HCT116 (cell line): ENCODE measurements at places on chromosomes 5 and 9.

GRCh38 chr9:114038724-114039313 is 39.3 kb downstream of the AMBP start:
- no peak for DNase-seq

GRCh38 chr5:138968601-138969000 is 93.5 kb upstream of the LRRTM2 start:
- DNase-seq, result no peak

DNA sequence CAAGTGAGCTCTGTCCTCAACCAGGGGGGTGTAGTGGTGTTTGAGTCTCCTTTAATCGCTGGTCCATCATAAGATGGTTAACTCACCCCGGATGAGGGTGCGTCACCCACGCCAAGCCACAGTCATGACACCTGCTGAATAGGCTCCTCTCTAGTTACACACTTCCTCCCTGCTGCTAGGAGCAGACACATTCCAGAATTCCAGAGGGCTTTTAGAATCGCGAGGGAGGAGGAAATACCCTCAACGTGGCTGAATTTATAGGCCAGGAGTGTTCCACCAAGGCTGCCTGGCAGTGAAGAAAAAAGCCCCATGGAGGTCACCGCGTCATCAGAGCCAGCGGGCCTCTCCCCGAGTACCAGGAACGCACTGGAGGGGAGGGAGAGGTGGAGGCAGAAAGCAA is 5.1 kb downstream of the GLRX start:
- DNase-seq, result no peak

- DNase-seq, result no peak
Measured at GRCh38 chr9:98742325-98743280, 33.9 kb upstream of the GABBR2 start.

DNA sequence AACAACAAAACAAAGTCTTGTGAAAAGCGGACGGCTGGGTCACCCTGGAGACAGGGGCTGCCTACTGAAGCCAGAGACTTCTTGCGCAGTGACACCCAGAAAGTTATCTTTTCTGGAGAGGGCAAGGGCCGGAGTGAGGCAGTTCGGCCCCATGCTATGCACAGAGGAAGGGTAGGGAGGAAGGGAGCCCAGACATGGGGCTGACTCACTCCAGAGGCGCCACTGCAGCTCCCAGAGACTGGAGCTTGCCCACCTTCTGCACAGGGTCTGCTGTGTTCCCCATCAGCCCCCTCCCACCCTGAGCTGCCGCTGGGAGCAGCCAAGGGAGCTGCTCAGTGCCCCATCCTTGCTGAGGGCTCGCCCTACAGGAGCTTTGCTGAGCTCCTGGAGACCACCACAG is 13.3 kb downstream of the SLC6A3 start:
- DNase-seq, result no peak

DNA sequence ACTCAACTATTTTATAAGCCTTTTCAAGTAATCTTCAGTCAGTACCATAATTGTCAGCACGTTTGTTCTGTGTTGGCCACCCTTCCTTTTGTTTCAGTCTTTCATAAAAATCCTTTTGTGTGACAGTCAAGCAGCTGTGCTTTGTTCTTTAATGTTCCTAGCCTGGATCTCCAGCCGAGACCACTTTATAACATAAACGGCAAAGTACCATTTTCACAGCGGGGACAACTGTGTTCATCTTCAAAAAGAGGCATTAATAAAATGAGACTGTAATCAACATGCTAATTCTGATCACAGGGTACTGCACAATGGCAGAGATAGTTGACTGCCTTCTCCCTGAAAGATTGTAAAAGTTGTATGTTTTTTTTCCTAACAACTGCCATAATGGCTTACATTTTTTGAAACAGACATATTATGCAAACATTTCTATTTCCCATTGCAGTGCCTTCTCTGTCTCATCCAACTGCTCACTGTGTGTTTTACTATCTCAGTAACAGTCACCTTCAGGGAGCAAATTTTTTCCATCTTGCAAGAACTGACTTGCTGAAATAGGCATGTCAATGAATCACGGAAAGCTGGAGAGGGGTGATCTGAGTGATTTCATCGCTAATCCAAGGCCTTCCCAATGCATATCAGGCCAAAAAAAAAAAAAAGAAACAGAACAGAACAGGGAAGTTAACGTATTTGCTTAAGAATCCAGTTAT is 828.5 kb upstream of the DMAC1 start:
- DNase-seq, result no peak

- no peak for DNase-seq
Measured at GRCh38 chr9:110013064-110013463, 194.9 kb downstream of the C9orf152 start.

DNA sequence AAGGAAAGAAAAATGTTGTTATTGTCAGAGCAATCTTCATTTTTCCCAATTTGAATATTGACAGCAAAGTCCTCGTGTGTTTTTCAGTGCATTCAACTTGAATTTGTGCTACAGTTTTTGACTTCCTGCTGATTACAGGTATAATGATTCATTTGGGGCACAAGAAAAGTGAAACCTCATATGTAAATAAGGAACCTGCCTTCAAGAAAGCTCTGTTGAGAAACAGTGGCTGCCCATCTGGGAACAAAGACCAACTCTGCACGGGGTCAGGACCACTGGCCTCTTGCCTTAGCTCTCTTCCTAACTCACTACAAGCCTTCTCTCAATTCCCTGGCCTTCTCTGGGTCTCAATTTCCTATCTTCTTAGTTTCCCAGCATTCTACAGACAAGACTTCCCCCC is 21.0 kb downstream of the TIMD4 start:
- DNase-seq, result no peak

DNA sequence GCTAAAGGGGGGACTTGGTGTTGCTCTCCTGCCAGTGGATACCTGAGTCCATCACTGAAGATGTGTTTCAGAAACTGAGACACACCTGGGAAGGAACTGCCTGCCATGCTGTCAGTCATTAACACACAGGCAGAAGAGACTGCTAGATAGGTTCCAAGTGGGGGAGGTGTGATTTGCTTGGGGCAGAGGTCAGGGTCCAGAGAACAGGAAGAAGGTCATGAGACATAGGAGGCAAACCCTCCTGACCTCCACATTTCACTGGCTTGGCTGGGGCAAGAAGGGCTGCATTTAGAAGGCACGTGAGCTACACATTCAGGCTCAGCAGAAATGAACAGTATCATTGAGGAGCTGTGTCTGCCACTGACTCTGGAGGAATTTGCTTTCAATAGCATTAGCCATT is 215.8 kb downstream of the HSPA4 start:
- no peak for DNase-seq

DNA sequence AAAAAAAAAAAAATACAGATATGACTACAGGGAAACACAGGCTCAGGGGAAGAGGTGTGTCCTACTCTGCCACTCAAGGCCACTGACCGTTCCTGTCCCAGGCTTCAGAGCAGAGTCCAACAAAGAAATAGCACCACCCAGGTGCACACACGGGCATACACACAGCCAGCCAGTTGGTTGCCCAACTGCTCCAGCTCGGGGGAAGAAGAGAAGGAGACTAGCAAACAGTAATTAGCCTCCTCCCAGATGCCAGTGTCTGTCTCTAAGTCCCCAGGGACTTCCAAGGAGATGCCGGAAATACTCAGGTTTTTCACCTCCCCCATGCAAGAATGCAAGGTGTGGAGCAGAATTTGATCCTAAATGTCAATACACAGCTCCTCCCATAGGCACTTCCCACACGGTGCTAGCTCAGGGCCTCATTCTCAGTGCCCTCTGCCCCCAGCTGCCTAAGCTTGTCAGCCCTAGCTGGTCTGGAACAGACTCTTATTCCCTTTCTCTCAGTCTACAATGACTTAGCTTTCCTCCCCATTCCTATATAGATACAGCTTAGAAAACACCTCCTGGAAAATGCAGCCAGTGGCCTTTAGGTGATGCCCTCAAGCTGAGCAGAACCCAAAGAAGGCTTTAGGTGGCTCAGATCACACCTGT is 1.7 kb downstream of the MYORG start:
- no peak for DNase-seq

DNA sequence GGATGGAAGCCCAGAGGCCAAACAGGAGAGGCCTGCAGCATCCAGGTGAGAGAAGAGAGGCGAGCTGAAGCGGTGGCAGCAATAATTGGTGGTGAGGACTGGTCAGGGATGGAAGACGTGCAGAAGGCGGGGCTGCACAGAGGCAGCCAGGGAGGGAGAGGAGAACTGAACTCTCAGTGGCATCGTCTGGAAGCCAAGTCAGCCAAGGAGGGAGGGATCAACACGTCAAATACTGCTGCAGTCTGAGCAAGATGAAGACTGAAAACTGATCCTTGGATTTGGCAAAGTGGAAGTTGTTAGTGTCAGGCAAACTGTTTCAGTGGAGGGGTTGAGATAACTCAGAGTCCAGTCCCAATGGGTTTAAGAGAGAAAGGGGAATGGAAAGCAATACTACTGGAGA is 145.4 kb downstream of the CDK5RAP2 start:
- DNase-seq, result no peak

DNA sequence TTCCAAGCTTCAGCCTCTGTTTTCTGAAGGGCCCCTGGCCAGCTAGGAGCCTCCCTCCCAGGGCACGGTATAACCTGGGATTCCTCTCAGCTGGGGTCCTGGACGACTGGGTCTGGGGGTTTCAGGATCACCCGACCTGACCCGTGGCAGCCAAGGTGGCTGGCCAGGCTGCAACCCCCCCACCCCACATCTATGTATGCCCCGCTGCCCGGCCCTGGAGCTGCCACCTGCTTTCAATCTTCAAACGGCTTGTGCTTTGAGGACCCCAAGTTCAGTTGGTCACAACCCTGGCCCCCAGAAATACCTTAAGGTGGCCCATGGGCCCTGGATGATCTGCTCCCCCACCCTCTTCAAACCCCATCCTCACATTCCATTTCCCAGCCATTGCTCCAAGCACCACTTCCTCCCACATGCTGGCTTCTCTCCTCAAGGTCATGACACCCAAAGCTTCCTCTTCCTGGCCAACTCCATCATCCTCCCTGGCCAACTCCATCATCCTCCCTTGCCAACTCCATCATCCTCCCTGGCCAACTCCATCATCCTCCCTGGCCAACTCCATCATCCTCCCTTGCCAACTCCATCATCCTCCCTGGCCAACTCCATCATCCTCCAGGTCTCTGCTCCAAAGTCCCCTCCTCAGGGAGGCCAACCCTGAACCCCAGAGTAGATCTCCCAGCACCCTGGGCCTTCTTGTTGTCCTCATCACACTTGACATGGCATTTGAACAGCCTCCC is 17.2 kb upstream of the TTLL11 start:
- no peak for DNase-seq

DNA sequence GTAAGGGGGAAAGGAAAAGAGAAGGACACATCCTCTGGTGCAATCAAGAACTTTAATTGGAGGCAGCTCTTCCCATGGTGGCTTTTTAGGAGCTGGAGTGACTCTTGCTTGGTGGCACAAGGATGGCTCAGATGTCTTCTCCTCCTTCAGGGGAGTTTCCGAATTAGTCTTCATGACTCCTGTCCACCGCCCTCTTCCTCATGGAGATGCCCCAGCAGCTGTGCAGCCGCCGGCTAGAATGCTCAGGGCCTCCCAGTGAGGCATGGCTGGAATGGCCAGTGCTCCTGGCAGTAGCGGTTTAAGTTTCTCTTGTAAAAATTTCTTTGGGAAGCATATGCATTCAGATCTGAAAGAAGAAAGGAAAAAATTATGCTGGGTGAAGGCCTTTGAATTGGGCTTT is 8.8 kb upstream of the TEX53 start:
- no peak for DNase-seq

- DNase-seq, result no peak
Measured at GRCh38 chr5:106634375-106634774, 1036.4 kb downstream of the EFNA5 start.

DNA sequence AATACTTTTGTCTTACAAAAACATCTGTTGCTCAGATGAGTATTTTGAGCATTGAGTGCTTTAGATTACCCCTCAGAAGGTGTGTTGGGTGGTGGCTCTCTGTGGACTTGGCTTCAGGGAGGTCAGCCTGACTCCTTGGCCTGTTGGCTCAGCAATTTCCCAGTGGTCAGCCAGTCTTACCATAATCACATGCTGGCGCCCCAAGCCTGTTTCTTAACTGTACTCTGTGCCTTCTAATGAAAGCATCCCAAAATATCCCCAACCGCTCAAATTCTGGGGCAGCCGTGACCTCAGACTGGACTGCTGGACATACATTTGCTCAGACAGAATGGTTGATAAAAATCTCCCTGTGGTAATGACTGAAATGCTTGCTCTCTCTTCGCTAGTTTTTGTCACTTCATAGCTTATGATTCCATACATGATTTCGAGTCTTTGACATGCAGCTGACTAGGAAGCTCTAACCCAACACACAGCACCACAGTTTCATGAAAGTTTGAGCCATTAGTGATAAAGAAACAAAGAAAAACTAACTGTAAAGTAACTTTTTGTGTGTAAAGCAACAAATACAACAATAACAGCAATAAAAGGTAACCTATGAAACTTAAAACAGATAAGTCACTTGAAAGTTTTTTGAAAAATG is 562.2 kb upstream of the MEF2C start:
- DNase-seq, result no peak

GRCh38 chr9:86077276-86077675 is 22.1 kb downstream of the GOLM1 start:
- DNase-seq, result no peak

DNA sequence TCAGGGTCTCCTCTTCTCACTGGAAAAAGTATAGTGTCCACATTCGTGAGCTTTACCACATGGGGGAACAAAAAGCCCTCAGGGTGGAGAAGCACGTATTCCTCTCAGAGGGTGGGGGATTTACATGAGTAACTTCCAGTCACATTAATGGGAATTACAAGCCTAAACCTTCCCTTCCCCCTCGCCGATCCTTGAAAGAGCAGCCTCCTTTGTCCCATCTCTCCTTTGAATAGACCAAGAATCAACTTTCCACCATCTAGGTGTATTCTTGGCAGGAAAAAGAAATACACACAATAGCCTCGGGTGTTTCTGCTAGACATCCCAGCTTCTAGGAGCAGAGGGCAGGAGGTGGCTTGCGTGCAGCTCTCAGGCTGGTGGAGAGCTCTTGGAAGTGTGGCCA is 144.4 kb downstream of the ZNF462 start:
- DNase-seq, result no peak

GRCh38 chr5:18465833-18466681 is 831.8 kb downstream of the TAF11L14 start:
- no peak for DNase-seq

- no peak for DNase-seq
Measured at GRCh38 chr5:42989190-42989589, 50.9 kb downstream of the ANXA2R start.

- no peak for DNase-seq
Measured at GRCh38 chr5:132050136-132050535, 10.3 kb upstream of the IL3 start.

DNA sequence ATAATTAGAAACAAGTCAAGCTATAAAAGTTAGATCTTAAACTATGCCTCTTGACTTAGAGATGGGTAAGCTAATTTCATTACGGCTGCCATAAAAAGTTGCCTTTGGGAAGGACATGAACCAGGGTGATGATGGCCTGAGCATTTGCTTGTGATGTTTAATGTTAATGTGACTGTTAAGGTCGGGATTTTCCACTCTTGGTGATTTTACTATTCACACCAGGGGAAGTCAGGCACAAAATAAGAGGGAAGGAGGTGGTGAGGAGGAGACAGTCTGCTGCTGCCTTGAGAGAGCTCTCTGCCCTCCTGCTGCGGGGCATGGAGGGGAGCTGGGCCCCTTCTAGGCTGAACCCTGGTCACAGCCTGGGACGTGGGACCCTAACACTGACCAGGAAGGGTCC is 34.4 kb downstream of the AHRR start:
- DNase-seq, result no peak

- no peak for DNase-seq
Measured at GRCh38 chr5:71830681-71831539, 111.8 kb downstream of the CARTPT start.
